ENCODE measurements at places on chromosomes 13 and 19. TPM values are rescaled to one million over a fixed set of nuclear protein-coding genes. Genes with fewer than 3 reads are reported as not detected.

ZNF726 gene
- total RNA-seq = 22.8 TPM

SPIB gene
- 0.47 TPM for total RNA-seq

ARL11 gene
- 0.72 TPM for total RNA-seq

ZNF320 gene
- total RNA-seq = 4.2 TPM

CEACAM6 gene
- total RNA-seq = not detected

BCAM gene
- not detected for total RNA-seq

UBXN6 gene
- total RNA-seq = 36.2 TPM

TSEN34 gene
- 8.0 TPM for total RNA-seq

C19orf67 gene
- total RNA-seq = not detected

ATP8A2 gene
- 0.24 TPM for total RNA-seq

CEACAM7 gene
- not detected for total RNA-seq

PSG3 gene
- total RNA-seq = not detected

SHC2 gene
- total RNA-seq = not detected

SERTM1 gene
- total RNA-seq = not detected

CADM4 gene
- total RNA-seq = 0.67 TPM

ZNF667 gene
- total RNA-seq = 0.49 TPM

ZSCAN1 gene
- not detected for total RNA-seq

NCR1 gene
- not detected for total RNA-seq

TJP3 gene
- 1.6 TPM for total RNA-seq

NLRP7 gene
- not detected for total RNA-seq

ZNF536 gene
- not detected for total RNA-seq

PTH2 gene
- total RNA-seq = not detected

S1PR4 gene
- 24.1 TPM for total RNA-seq

S1PR5 gene
- total RNA-seq = not detected

UBL5 gene
- total RNA-seq = 287 TPM

IGFL2 gene
- total RNA-seq = not detected

POU2F2 gene
- total RNA-seq = 31.9 TPM

LAIR1 gene
- total RNA-seq = 5.7 TPM

SIGLEC11 gene
- total RNA-seq = not detected

ZNF99 gene
- total RNA-seq = not detected

TNFSF11 gene
- 0.27 TPM for total RNA-seq

PRTN3 gene
- total RNA-seq = not detected

ZNF649 gene
- 10.4 TPM for total RNA-seq

ETHE1 gene
- 64.4 TPM for total RNA-seq

GFY gene
- not detected for total RNA-seq

NXNL1 gene
- total RNA-seq = not detected

PINLYP gene
- total RNA-seq = 3.2 TPM

PGLYRP2 gene
- total RNA-seq = 0.07 TPM

KCNN1 gene
- 0.21 TPM for total RNA-seq

SMG9 gene
- 103 TPM for total RNA-seq

TMEM221 gene
- not detected for total RNA-seq

CYP4F12 gene
- total RNA-seq = not detected

IPO5 gene
- 254 TPM for total RNA-seq

HSH2D gene
- 20.7 TPM for total RNA-seq

APOC4 gene
- not detected for total RNA-seq

SIRT6 gene
- total RNA-seq = 20.1 TPM

COMP gene
- not detected for total RNA-seq

CGB2 gene
- total RNA-seq = not detected

ACP7 gene
- not detected for total RNA-seq
